ENCODE measurements at places on chromosomes 5 and 9.

DNA sequence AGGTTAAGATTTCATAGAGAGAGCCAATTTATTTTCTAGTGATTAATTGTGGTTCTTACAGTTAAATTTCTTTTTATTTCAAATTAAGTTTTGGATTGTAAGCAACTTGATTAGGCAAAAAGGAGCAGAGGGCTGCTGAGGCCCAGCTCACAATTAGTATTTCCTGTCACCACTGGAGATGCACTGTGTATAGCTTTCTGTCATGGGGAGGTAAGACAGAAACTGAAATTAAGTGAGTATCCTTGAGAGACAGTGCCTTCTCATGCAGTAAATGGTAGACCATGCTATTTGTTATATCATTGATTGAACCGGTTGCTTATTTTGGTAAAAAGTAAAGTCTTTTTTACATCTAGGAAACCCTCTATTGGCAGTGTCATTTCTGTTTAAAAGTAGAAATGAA is 190.7 kb downstream of the CCDC171 start:
- DNase-seq = no peak

DNA sequence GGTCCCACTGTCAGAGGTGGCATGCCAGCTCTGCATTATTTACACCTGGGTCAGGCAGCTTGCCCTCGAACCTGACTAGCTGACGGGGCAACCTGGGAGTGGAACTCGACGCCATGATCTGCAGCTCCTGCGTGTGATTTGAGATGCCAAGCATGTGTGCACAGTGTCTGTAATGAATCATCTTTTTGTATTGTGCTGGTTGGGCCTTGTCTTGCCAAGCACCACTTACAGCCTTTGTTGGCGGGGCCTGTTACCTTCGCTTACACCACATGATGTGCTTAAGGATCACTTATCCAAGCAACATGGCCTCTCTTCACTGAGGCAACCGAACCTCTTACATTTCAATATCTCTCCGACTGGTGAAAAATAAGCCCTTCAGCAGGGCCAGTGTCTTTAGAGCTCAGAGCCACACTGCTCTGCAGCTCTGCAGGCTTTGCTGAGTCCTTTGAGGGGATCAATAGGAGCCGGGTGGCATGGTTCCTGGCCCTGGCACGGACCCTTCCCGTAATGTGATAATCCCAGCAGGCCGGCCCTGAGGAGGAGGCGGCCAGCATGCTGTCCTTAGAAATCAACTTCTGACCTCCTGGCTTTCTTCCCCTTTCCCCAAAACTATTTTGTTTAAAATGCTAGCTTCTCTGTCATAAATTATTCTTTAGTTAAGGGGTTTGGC is 297.7 kb upstream of the CD180 start:
- peak; percentile 63 for DNase-seq

- DNase-seq = peak; percentile 60
Measured at GRCh38 chr9:91852801-91853347, 97.2 kb downstream of the ROR2 start.

DNA sequence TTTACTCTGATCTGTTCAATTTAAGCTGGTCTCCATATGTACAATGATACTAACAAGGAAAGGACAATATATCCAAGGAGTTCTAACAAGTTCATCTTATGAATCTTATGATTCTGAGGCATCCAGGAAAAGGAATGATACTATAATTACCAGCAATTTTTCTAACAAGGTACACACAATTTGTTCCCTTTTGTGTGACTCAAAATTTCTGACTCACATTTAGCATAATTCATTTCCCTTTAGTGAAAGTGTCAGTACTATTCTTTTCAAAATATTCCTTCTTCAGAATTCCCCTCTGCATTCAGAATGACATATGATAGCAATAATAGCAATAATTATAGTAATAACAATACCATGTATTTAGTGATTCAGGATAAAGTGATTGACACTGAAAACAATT is 594.8 kb downstream of the DMRTA1 start:
- no peak for DNase-seq

Data from sigmoid colon (tissue), 7 donors.